AG20443 (cell line): ENCODE measurements at places on chromosomes 1 and 21.

- DNase-seq, result peak; percentile 63
Observed at GRCh38 chr1:244414543-244414942, 37.2 kb downstream of the ADSS2 start.

DNA sequence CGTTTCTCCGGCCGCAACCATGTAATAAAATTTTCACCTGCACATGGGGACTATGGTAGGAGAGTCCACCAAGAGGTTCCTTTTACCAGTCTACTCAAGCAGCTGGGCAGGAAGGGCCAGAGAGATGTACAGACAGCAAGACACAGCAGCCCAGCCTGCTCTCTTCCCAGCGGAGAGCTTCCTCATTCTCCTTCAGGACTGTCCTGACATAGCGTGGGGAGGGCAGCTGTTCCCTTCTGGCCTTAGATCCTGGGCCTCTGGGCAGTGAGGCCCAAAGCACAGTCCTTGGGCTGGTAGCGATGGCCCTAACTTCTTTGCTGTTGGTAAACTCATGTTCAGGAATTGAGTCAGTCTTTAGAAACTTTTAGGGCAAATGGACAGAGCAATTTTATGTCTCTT lies 89.1 kb downstream of the BCAR3 start:
- DNase-seq, result no peak

- peak; percentile 36 for DNase-seq
Observed at GRCh38 chr1:213982672-213983492, 4.9 kb upstream of the PROX1 start.

DNA sequence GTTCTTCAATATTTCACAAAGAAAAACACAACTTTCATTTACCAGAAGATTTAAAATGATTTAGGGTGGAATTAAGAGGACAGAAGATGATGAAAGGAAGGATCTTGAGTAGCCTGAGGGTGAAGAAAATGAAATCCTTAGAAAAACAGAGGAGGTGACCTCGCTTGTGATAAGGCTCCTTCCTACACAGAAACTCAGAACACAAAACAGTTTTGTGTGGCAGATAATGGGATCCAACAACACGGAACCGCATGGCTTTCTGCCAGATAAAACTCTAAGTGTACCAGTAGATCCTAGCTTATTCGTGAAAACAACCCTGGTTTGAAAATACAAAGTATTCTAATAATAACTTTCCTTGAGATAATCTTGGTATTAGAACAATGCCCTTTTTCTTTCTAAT lies 74.0 kb upstream of the EXO1 start:
- no peak for DNase-seq

DNA sequence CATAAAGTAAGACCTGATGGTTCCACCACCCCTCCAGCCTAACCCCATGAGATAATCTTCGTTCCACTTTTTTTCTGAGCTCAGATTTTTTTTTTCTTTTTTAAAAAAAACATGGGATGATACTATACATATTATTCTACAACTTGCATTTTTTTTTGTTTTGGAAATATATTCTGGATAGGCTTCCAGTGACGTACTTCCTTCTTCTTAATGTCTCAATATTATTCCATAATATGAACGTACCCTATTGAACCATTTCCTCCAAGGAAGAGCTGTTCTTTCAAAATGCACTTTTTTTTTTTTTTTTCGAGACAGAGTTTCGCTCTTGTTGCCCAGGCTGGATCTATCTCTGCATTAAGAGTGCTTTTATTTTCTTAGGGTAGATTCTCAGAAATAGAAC lies 1.5 kb downstream of the EDEM3 start:
- no peak for DNase-seq

- no peak for DNase-seq
Observed at GRCh38 chr21:43893536-43894205, 28.6 kb downstream of the AGPAT3 start.

DNA sequence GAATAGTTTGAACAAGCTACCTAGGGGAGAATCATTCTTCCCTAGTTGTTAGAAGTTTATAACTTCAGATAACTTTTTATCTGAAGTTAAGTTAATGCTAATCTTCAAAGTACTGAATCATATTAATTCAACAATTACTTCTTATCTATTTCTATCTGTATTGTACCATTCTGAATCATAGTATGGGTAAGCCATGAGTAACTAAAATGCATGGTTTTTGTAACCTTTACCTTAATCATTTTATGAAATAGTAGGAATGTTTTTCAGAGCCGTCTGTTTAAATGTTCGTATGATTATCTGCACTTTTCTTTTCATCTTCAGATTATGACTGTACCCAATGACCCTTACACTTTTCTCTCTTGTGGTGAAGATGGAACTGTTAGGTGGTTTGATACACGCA lies 50.3 kb upstream of the MPC2 start:
- no peak for DNase-seq

GRCh38 chr1:10915594-10915993 lies 96.9 kb upstream of the TARDBP start:
- DNase-seq, result no peak

GRCh38 chr1:204904228-204904810 lies 33.7 kb downstream of the NFASC start:
- no peak for DNase-seq

DNA sequence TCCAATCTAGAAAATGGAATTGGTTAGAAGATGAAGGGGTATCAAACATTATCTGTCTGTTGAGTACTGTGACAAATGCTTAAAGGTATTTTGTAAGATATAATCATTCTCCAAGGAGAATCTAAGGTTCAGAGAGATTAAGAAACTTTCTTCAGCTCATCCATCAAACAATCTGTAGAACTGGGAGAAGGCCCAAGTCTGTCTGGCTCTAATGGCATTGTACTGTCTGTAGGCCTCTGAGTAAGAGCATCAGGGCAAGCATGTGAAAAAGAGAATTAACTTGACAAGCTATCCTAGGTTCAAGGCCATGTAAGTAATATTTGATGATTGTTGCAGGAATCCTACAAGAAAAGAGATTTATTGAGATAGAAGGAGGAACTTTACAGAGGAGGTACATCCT lies 5.3 kb upstream of the FGGY start:
- no peak for DNase-seq

DNA sequence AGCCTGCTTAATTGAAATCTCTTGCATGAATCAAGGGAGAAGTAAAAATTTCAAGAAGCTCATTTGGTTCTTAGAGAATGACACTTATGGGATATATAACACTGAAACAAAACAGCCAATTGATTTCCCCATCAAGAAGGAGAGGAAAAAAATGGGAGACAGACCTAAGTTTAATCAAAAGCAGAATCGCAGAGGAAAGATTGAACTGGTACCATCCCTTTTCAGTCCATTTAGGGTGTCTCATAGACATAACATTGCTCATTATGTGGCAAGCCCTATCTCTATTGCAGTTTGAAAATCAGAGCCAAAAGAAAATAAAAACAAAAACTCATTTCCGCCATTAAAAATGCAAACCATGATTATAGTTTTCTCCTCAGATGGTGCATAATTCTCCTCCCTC lies 119.6 kb downstream of the AK5 start:
- DNase-seq, result no peak

DNA sequence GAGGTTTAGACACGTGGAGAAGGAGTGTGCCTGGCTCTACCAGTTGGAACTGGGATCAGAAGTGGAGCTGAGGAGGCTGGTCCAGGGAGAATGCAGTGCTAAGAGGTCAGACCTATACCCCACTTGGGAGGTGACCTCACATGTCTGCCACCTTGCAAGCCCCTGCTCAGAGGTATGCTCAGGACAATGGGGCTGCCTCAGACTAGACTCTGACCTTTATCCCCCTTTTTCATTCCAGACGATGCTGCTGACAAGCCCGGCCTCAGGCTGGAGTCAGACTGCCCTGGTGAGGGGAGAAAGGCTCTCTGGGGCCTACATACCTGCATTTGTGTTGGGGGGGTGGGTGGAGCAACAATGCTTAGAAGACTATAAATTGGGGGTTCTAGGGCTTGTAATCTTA lies 5.2 kb downstream of the KCNJ10 start:
- no peak for DNase-seq

DNA sequence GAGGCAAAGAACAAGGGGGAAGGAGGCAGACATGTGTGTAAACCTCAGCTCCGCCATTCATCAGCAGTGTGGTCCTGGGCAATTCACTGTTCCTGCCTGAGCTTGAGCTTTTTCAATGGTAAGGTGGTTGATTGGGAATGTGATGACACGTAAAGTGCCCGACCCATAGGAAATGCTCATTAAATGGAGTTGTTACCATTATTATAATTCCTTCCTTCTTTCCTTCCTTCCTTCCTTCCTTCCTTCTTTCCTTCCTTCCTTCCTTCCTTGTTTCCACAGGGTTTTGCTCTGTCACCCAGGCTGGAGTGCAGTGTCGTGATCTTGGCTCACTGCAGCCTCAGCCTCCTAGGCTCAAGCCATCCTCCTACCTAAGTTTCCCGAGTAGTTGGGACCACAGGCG lies 4.3 kb downstream of the GPR37L1 start:
- no peak for DNase-seq

DNA sequence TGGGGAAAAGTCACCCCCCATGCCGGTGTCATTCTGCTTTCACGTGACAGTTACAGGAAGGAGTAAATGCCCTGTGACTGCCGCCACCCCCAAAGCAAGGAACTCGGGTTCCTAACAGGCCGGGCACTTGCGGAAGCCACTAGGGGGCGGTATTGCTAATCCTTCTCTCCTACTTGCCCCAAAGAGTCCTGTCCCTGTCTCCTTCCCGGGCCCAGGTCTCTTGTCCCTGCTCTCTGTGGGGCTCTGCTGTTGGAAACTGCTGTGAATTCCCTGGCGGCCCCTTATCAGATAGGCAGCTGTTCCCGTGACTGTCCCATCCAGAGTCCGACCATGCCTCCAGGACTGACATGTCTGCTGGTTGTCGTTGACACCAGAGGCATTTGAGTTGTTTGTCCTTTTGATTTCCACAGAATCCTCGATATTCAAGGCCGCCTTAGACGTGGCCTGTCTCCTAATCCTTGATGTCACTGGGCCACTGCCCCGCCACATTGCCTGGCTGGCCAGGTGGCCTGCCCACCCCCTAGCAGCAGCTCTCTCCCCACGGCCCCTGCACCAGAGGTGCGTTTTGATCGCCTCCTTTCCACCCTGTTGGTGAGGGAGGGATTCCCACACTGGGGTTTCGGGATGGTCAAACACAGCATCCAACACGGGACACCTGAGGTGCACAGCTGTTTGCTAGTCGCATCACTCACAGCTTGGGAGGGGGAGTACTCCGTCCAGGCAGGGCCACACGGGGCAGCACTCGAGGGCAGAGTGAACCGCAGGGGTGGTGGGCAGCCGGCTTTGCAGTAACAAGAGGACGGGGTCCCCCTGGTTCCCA lies 37.3 kb downstream of the CHAF1B start:
- peak; percentile 80 for DNase-seq

DNA sequence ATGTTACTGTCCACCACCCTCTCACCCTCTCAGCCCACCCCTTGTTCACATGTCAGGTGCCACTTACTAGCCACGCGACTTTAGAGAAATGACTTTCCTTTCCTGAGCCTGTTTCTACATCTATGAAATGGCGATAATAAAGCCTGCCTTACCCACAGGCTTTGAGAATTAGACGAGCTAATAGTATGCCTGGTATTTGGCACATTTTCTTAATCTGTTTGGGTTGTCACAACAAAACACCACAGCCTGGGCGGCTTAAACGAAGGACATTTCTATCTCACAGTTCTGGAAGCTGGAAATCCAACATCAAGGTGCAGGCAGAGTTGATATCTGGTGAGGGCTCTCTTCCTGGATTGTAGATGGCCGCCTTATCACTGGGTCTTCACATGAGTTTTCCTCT lies 273.9 kb upstream of the FMN2 start:
- no peak for DNase-seq

- peak; percentile 60 for DNase-seq
Observed at GRCh38 chr1:43414634-43415223, 25.0 kb downstream of the SZT2 start.

- no peak for DNase-seq
Observed at GRCh38 chr1:44849575-44850132, 6.6 kb upstream of the PTCH2 start.

- no peak for DNase-seq
Observed at GRCh38 chr1:224815647-224816046, 113.8 kb upstream of the DNAH14 start.

- DNase-seq, result no peak
Observed at GRCh38 chr1:99784143-99784542, 17.7 kb upstream of the FRRS1 start.

- no peak for DNase-seq
Observed at GRCh38 chr1:58190267-58190988, 356.1 kb downstream of the OMA1 start.

DNA sequence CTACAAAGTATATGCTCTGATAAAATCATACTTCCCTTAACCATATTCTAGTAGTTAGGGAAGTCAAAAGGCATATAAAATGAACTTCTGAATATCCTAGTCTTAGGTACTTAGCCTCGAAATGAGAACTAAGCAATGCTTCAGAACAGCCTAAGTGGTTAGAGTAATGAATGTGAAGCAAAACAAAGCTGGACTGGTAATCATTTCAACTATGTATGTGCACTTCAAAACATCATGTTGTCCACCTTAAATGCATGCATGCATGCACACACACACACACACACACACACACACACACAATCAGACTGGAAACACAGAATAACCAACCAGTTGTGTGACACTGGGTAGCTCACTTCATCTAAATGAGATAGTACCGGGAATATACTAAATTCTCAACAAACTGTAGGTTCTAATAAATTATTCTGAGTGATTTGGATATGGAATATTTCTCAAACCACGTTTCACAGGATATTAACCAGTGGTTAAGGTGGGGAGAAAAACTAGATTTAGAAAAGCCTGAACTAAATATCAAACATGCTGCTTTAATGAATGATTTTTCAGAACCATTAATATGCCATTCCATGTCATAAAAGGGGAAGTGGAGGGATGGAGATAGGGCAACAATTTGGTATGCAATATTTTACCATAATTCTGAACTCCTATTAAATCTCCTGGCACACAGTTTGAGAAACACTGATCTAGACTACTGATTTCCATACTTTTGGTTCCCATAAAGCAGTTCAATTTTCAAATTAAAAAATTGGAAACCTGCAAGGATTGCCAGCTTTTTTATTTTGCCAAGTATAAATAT lies 19.5 kb downstream of the RNF115 start:
- no peak for DNase-seq

- DNase-seq, result no peak
Observed at GRCh38 chr1:53366901-53367502, 39.1 kb upstream of the LRP8 start.

DNA sequence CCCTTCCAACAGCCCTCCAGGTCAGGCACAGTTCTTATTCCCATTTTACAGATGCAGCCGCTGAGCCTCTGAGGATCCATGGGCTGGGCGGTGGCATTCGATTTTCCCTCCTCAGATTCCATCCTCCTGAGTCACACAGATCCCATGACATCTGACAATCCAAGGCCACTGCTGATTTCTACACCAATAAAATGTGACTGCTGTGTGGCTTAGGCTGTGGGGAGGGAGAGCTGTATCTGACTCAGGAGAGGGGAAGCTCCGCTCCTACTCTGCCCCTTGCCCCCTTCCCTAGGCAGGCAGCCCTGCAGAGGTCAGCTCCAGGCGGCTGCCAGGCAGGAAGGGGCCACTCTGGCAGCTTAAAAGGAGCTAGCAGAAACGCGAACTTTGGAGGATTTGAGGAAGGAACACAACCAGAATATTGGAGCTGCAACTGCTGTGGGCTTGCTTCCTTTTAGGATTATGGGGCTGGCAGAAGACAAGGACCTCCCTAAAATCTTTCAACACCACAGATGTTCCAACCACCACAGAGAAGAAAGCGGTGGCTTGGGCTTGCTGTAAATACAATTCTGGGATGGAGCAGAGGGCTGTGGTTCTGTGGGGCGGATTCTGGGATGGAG lies 50.0 kb downstream of the MRPL37 start:
- DNase-seq, result peak; percentile 84

- no peak for DNase-seq
Observed at GRCh38 chr1:233640179-233640578, 26.3 kb downstream of the KCNK1 start.

- DNase-seq, result no peak
Observed at GRCh38 chr1:24364605-24364974, 45.4 kb downstream of the GRHL3 start.
